Activated CD4-positive, alpha-beta T cell treated with anti-CD3 and anti-CD28 coated beads, Interleukin-2, amount 10 ng/mL, durations not matched to agents 24 days and 14 days (primary cell): ENCODE measurements at places on chromosomes 1 and 21. TPM values are rescaled to one million over a fixed set of nuclear protein-coding genes. Genes with fewer than 3 reads are reported as not detected.

The ALX3 gene
- not detected in 2 replicates for total RNA-seq

- H3K36me3 ChIP-seq: no peaks in the 10 kb centered on the region
Observed at GRCh38 chr1:37175666-37176215, 141.4 kb upstream of the GRIK3 start.

- no peak overlapping the region for H3K27ac ChIP-seq
- no peak for DNase-seq
- no peaks in the 10 kb centered on the region for H3K4me1 ChIP-seq
- H3K27me3 ChIP-seq: no peaks in the 10 kb centered on the region
- no peak overlapping the region for H3K4me3 ChIP-seq
- H3K36me3 ChIP-seq: peaks cover 44% of the 10 kb centered on the region
Observed at GRCh38 chr1:156308078-156308477, 9.0 kb upstream of the VHLL start.

DNA sequence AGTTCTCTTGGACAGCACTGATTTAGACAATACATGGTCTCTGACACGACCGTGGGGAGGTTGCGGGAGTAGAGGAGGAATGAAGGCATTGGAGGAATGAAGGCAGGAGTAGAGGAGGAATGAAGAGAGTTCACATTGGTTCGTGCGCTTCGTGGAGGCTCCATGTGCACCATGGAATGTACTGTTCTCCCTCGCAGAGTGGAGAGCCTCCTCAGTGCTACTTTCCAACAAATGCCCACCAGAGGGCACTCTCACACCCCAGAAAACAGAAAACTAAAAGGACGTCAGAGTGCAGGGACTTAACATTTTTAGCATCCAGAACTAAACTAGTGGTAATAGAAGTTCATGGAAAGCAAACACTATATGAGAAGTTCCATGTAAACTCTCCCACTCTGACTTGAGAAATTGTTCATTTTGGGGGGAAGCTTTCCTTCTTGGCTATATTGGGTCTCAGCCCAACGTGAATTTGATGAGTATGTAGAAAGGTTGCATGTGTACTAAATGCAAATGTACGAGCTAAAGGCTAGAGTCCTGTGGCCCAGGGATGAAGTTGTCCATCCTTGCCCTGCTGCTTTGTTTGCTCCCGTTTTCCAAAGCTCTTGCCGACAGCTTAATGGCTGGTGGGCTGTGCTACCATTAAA, 211.6 kb downstream of the LMX1A start:
- H3K27ac ChIP-seq: no peak overlapping the region
- no peak overlapping the region for H3K4me3 ChIP-seq
- H3K4me1 ChIP-seq: peaks cover 2% of the 10 kb centered on the region
- H3K36me3 ChIP-seq: no peaks in the 10 kb centered on the region

DNA sequence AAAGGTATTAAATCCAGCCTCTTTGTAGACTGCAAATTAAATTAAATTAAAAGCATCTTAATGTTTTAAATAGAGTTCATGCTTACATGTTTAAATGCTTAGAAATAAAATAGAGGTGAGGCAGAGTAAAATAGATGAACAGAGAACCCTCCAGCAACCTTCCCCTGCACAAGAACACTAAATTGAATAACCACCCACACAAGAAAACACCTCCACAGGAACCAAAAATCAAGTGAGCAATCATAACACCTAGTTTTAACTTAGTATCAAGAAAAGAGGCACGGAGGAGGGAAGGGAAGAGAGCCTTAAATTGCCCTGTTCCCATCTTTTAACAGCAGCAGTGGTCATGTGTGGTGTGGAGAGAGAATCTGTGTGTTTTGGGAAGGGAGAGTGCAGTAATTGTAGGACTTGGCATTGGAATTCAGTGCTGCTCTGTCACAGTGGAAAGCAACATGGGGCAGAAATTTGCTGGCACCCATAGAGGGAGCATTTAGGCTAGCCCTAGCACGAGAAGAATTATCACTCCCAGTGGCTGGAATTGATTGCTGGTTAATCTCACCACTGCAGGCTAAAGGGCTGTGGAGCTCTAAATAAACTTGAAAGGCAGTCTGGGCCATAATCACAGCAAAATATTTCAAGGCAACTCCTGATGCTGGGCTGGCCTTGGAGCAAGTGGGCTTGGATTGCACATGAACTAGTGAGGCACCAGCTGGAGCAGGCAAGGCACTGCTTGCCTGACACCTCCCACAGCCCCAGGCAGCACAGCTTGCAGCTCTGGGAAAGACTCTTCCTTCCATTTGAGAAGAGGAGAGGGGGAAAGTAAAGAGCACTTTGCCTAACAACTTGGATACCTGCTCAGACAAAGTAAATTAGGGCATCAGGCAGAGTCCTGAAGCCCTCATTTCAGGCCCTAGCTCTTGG, 1478.8 kb downstream of the NCAM2 start:
- H3K4me1 ChIP-seq: no peaks in the 10 kb centered on the region
- no peak for DNase-seq
- no peaks in the 10 kb centered on the region for H3K36me3 ChIP-seq

The FAM78B gene
- 1.6 and 1.9 TPM in 2 replicates for total RNA-seq

DNA sequence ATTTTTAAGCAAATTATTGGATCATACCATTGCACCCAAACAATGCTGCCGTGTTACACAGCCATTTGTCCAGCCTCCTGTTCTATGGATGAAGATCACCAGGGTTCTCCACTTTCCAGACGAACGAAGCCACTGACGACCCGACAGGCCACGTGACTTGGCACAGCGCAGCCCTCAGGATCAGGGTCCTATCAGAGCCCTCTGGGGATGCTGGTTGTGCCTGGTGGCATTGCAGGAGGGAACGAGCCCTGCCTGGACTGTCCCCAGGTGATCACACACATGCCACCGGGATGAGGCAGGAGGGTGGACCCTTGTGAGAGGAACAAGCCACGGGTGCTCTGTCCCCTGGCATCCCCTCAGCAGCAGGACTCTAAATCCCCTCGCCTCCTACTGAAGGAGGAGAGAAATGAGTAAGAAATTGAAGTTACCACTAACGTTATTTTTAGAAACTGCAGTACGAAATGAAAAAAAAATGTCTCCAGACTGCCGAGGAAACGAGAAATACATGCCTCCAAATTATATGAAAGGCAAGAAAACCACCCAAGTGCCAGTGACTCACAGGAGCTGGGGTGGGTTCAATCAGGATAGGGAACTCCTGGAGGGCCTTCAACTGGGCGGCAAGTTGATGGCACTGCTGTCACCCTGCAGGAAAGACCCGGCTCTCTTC, 58.7 kb upstream of the PDE9A start:
- H3K27ac ChIP-seq: no peak overlapping the region
- H3K4me1 ChIP-seq: peaks cover 15% of the 10 kb centered on the region
- H3K36me3 ChIP-seq: no peaks in the 10 kb centered on the region
- H3K4me3 ChIP-seq: no peak overlapping the region
